MG63 (cell line): ENCODE measurements at places on chromosomes 12 and 14. TPM values are rescaled to one million over a fixed set of nuclear protein-coding genes. Genes with fewer than 3 reads are reported as not detected.
A peak's percentile ranks its signal among the peaks of the same experiment; 100 is the strongest.

- DNase-seq: no peak
Observed at GRCh38 chr14:59374048-59374447, 91.1 kb downstream of the GPR135 start.

- DNase-seq: no peak
Observed at GRCh38 chr12:62267480-62267879, 7.3 kb downstream of the USP15 start.

DNA sequence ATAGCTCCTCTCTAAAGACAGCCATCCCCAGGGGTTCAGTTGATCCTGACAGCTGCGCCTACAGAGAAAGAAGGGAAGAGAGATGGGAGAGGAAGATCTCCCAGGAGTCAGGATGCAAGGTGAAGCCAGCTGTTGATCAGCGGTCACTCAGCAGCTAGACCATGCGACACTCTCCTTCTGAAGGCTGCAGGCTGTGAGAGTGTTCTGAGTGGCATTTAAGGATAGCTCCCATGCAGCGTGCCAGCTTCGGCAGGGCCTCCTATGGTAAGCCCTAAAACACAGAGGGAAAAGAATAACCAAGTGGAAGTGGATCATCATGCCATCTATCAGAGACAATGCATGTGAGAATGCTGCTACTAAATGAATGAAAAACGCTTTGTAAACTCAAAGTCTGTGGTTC lies 197.9 kb upstream of the NUDT4 start:
- DNase-seq: no peak

DNA sequence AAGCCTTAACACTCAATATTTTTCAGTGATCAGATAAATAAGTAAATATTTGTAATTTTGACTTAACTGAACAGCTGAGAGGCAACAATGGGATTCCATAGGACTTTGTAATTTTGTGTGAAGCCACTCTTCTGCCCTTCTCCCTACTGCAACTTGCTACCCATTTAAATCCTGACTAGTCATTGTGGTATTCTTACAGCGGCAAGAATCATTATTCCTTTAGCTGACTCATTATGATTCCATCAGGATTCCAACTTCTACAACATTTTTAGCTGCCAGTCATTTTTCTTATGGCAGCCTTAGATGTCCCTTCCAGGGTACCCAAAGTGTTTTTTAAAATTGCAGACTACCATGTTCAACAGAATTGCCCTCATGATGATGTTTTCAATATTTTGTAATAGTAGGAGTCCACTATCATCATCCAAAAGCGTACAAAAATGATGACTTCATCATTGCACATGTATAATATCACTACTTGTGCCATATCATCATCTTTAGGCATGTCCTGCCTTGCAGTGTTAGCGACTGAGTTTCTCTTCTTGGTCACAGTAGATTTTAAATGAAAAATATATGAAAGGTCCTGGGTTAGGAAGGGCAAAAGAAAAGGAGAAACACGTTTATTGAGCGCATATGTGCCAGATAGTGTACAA lies 5.1 kb upstream of the MAGOHB start:
- DNase-seq: no peak

DNA sequence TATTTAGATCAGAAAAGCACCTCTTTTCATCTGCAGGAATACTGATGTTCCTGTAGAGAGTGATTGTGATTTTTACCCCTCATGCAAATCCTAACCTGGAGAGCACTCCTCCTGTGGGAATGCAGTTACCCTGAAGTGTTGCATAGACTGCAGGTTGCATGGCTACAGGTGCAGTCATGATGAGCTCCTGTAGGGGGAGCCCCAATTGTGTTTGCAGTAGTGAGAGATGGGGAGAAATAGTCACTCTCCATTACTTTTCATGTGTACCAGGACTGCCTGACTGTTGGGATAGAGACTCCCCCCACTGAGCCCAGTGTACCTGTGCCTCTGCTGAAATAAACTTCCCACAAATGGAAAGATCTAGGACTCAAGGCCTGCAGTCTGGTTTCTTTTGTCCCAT lies 1086.5 kb downstream of the SLC6A15 start:
- DNase-seq: peak; percentile 5

DNA sequence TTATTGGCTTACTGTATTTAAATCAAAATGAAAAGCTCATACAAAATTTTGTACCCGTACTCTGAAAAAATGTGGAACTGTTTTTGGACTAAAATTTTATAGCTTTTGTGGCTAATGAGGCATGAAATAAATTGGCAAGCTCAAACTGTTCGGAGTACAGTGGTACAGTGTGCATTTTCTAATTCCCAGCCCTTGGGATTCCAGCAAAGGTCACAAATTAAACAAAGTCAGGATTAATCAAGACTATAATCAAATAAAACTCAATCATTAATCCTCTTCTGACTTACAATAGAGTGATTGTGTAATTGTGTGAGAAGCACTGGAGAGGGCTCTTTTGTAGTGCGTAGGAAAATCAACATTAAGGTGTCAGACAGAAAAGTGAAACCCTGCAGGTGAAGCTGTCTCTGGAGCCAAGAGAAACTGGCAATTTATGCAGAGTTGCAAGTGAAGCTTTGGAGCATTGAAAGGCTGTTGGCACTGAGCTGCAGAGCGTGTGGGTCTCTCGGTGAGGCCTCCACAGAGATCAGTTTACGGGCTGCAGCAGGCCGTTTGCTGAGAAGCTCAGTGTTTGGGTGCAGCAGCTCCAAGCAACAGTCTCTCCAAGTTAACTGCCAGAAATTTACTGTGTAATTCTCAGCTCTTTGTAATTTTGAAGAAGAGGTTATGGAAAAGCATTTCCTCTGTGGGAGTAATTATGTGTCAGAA lies 275.9 kb downstream of the FBXL14 start:
- peak; percentile 75 for DNase-seq

GRCh38 chr14:29846339-29847055 lies 81.2 kb downstream of the PRKD1 start:
- DNase-seq: no peak

DNA sequence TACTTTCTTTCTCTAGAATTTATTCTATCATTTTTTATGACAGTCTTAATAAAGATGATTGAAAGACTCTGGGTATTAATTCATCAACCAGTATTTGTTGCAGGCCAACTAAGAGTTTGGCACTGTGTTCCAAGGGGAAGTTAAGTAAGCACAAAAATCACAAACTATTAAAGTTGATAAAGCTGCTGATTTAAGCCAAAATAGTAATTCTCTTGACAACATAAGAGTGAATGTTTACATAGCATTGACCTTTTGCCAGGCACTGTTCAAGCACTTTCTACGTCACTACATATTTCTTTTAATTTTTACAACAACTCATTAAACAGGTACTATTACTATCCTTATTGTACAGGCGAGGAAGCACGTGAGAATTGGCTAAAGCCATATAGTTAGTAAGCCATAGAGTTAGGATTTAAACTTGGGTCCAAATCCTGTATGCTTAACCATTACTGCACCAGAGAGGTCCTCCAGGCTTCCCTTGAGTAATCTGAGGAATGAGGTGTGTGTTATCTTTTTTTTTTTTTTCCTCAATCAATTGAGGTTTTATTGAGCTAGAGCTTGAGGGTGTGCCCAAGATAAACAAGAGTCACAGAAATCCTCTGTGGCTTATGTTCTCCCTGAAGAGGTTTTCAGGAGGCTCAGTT lies 1009.6 kb downstream of the DIO2 start:
- no peak for DNase-seq

DNA sequence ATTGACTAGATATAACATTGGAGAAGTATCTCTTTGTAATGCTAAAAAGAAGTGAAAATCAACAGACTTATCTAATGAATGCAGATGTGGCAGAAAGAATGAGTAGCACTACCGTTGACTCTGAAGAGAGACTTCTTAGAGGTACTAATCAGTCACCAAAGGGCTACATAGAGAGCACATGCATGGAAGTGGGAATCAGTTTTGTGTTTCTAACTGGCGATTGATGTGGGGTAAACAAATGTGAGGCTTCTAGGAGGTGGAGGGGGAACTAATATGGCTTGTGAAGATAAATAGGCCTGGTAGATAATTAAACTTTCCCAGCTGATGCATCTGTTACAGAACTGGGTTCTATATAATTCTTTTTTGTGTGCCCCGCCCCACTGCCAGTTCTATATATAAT lies 10.5 kb downstream of the COCH start:
- DNase-seq: no peak

DNA sequence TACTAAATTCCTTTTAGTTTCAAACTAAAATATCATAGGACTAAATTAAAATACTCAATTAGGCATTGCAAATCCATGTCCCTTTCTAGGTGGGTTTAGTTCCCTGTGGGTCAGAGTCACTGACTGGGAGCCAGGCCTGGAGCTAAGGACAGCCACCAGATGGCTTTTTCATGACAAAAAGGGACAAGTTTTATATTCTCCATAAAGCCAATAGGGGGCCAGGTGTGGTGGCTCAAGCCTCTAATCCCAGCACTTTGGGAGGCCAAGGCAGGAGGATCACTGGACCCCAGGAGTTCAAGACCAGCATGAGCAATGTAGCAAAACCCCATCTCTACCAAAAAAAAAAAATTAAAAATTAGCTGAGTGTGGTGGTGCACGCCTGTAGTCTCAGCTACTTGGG lies 35.4 kb upstream of the EIF5 start:
- DNase-seq: no peak

- DNase-seq: no peak
Observed at GRCh38 chr14:78653173-78653572, 483.0 kb downstream of the NRXN3 start.

DNA sequence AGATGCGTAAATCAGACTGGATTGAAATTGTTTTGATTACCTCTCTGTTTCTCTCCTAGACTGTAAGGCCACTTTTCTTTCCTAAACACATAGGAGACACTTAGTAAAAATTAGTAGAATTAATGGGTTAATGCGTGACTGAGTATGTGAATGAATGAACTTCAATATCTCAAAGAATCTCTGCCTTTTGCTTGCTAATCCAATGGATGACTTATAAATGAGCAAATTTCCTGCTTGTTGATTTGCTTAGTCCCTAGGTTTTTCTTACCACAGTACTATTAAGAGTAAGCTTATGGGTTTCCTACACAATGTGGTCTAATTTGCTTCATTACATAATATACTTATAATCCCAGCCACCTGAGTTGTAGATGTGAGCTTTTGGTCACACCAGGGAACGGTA lies 164.1 kb downstream of the SRGAP1 start:
- no peak for DNase-seq

- no peak for DNase-seq
Observed at GRCh38 chr12:26621932-26622331, 211.1 kb downstream of the ITPR2 start.

- no peak for DNase-seq
Observed at GRCh38 chr14:37948266-37948665, 259.4 kb upstream of the SSTR1 start.

- no peak for DNase-seq
Observed at GRCh38 chr14:37588667-37588955, 6.4 kb downstream of the FOXA1 start.

DNA sequence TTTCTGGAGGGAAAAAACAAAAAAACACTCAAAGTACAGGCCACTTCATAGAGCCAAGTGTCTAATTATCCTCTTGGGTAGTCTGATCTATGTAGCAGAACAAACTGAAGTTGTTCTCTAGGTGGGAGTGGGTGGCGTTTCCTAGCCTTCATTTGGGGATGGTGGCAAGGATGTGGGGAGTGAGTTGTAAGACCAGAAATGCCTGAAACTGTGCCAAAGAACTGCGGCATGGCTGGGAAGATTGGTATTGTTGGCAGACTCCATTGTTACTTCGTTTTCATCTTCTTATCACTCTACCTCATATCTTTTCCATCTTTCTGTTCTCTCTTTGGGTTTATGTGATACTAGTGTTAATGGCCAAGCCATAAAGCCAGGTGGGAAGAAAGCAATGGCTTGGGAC lies 177.3 kb upstream of the DDHD1 start:
- DNase-seq: no peak

DNA sequence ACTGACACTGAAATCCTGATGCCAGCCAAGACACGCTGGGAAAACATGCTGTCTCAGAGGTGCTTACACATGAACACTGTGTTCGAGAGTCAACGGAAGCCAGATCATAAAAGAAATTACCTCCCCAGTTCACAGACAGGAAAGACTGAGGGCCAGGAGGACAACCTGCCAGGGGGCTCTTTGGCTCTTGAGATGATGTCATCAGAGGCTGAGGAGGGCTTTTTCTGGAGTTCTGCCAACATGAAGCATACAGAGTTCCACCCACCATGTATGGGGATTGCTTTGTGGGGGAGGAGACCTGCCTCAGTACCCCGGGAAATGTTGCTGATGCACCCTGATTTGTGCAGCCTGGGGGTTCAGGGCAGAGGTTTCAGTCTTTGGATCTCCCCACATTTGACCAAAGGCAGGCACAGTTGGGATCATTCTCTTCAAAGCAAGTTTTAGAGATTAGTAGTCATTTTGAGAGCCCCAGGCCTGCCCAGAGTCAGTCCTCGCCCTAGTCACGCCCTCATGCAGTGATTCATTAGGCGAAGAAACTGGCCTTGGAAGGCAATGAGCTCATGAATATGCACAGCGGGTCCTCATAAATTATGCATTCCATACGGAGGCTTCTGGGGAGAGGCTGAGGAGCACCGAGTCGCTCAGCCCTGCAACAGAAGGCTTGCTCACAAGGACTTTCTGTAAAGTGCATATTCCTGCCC lies 34.9 kb upstream of the EML1 start:
- DNase-seq: peak; percentile 88

GRCh38 chr14:88225721-88226120 lies 97.3 kb downstream of the KCNK10 start:
- no peak for DNase-seq

DNA sequence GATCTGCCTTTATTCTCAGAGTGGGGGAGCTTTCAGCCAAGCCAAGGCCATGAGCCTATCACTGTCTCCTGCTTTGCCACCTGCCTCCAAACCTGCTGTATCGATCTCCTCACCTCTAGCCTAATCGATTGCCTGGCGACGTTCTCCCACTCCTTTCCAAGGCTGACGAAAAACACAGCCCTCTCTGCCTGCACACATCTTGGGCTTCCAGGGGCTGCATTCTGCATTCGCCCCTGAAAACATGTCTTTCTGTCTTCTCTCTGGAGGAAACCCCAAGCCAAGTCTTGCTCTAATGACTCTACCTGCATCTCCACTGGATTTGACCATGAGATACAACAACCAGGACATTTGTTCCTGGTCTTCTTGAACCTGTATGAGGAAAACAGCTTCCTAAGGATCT lies 540.7 kb downstream of the BCL11B start:
- no peak for DNase-seq

- no peak for DNase-seq
Observed at GRCh38 chr14:22908601-22909000, 10.3 kb downstream of the RBM23 start.

DNA sequence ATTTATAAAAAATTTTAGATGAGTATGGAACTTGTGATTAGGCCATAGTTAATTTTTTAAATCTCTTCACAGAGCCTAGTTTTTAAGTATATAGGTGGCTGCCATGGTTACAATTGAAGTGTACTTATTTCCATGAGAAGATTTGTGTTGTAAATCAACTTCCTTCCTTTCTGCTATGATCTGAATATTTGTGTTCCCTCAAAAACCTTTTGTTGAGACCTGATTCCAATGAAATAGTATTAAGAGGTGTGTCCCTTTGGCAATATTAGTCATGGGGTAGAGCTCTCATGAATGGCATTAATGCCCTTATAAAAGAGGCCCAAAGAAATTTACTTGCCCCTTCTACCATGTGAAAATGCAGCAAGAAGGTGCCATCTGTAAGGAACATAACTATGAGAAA lies 28.8 kb downstream of the ETNK1 start:
- DNase-seq: no peak

PYGL gene
- 0.63 and 2.3 TPM in 2 replicates for total RNA-seq

RDH16 gene
- not detected in 2 replicates for total RNA-seq

KRT73 gene
- total RNA-seq: not detected in 2 replicates

OAS2 gene
- total RNA-seq: 6.0 and 22.3 TPM in 2 replicates

ADAM21 gene
- total RNA-seq: 0.49 and 1.7 TPM in 2 replicates

SUDS3 gene
- total RNA-seq: 20.5 and 46.8 TPM in 2 replicates
